ENCODE measurements at places on chromosomes 11 and 22.

GRCh38 chr11:108906826-108907225 is 242.0 kb downstream of the DDX10 start:
- DNase-seq = no peak

DNA sequence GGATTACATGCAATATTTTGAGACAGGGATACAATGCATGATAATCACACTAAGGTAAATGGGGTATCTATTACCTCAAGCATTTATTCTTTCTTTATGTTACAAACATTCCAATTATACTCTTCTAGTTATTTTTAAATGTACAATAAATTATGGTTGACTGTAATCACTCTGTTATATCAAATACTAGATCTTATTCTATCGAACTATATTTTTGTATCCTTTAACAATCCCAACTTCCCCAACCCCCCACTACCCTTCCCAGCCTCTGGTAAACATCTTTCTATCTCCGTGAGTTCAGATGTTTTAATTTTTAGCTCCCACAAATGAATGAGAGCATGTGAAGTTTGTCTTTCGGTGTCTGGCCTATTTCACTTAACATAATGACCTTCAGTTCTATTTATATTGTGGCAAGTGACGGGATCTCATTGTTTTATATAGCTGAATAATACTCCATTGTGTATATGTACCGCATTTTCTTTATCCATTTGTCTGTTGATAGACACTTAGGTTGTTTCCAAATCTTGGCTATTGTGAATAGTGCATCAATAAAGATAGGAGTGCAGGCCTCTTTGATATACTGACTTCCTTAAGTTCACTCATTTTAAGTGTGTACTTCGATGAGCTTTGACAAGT is 40.5 kb downstream of the ARHGEF12 start:
- no peak for DNase-seq

DNA sequence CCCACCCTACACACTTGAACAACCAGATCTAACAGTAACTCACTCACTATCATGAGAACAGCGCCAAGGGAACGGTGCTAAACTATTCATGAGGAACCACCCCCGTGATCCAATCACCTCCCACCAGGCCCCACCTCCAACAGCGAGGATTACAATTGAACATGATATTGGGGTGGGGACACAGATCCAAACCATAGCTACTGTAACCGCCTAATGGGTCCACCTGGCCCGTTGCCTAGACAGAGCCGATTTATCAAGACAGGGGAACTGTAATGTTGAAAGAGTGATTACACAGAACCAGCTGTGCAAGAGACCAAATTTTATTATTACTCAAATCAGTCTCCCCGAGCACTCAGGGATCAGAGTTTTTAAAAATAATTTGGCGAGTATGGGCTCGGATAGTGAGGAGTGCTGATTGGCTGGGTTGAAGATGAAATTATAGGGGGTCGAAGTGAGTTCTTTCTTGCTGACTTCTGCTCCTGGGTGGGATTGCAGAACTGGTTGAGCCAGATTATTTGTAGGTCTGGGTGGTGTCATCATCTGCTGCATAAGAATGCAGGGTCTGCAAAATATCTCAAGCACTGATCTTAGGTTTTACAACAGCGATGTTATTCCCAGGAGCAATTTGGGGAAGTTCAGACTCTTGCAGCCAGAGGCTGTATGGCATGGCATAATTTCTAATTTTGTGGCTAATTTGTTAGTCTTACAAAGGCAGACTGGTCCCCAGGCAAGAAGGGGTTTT is 17.9 kb upstream of the ZC3H12C start:
- no peak for DNase-seq

DNA sequence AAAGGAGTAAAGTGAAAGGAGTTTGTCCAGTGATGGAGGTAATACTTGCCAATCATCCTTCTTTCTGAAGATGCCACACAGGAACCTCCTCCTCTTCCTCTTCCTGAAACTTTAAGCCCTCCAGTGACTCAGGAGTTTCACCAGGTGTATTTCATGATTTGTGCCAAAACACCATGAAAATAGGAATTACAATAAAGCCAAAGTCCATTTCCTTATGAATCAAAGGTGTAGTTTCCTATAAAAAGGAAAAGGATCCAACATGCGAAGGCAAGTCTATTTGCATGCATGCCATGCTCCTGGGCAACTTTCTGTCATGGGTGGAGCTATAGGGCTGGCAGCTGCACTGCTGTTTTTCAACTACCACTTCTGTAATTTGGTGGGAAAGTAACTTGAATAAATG is 9.8 kb upstream of the POU2AF1 start:
- no peak for DNase-seq

- DNase-seq = no peak
Measured at GRCh38 chr11:48088682-48089050, 108.3 kb downstream of the PTPRJ start.

DNA sequence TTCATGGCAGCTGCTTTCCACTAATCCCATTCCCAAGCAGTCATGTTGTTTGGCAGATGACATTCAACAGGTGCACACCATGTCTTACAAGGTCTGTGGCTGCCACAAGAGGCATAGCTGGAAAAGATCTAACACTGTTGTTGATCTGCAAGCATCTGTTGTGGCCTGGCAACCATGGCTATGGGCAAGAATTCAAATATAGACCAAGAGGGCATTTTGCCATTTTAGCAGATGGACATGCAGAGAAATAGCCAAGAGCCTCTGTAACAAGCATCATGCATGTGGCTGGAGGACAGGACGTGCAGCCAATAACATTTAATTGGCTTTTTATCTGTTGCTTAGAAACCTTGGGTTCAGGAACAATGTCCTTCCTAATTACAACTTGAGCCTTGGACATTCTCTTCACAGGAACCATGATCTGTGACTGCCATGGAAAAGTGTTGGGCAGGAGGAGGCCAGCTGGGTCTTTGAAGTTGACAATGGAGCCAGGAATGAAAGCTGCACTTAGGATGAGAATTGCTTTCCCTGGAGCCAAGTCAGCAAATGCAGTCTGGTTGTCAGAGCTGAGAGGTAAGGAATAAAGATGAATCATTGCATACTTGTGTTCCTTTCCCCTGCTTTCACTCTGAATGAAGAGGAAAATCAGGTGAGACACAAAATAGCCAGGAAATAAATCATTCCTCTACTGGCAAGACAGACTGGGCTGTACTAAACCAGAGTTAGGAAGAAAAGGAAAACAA is 113.6 kb upstream of the ANO5 start:
- no peak for DNase-seq

DNA sequence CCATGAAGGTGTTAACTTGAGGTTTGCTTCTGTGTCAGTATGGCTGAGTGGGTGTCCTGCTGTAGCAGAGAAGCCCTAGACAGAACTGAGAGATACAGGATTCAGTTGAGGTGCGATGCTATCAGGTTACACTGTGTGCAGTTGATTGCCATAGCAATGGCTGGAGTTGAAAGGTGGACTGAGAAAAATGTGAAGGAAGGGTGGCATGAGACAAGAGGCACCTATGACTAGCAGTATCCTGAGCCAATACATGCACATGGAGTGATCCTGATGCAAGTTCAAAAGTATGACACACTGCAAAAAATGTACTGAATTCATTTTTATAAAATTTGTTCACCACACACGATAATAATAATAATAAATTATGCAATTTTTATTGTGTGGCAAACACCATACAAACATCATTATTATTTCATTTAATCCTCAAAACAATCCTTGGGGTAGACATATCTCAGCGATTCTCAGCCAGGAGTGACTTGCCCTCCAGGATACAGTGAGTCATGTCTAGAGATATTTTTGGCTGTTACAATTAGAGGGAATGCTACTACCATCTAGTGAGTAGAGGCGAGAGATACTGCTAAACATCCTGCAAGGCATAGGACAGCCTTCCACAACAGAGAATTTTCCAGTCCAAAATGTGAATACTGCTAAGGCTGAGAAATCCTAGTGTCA is 3.9 kb upstream of the PIWIL4 start:
- no peak for DNase-seq

- DNase-seq = no peak
Measured at GRCh38 chr22:29917052-29917902, 34.3 kb downstream of the MTMR3 start.

DNA sequence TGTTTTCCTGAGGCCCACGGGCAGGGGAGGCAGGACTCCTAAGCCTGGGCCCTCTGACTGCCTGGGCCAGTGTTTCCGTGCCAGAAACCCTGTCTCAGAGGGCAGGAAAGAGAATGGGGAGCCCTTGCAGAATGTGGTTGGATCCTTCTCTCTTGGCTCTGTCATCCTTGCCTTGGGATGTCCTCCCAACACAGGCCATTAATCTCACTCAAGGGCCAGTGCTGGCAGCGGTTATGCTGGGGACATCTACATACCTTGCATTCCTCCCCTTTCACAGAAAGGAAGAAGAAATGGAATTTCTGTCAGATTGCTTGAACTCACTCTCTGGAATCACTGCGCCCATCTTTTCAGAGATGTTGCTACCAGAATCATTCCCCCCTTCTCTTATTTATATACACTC is 296.9 kb downstream of the KIRREL3 start:
- DNase-seq = no peak

GRCh38 chr11:10295064-10295901 is 1.3 kb upstream of the SBF2 start:
- no peak for DNase-seq

DNA sequence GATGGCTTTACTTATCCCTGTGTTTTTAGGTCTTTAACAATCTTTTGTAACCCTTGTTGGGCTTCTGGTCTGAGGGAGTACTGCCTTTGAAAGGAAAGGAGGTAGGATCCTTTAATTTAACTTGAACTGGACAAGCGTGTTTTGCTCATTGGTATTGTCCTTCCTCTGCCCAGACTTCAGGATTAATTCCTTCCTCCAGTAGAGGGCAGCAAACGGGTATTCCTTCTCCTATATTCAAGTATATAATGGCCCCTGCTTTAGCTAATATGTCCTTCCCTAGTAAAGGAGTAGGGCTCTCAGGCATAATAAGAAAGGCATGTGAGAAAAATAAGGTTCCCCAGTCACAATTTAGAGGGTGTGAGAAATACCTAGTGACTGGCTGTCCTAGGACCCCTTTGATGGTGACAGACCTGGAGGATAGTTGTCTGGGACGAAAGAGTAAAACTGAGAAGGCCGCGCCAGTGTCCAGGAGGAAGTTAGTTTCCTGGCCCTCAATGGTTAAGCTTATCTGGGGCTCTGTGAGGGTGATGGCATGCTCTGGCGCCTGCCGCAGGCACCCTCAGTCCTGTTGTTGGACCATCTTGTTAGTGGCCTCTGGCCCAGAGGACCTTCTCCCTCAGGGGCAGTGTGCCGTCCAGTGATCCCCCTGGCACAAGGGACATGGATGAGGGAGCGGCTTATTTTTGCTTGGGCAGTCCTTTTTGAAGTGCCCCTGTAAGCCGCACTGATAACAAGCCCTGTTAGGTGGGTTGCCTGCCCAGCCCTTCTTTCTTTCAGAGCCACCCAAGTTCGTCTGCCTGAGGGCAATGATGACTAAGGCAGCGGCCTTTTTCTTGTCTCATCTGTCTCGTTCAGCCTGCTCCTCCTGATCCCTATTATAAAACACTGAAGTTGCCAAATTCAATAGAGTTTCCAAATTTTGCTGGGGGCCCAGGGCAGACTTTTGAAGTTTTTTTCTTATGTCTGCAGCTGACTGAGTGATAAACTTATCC is 51.8 kb downstream of the C11orf71 start:
- DNase-seq = no peak

DNA sequence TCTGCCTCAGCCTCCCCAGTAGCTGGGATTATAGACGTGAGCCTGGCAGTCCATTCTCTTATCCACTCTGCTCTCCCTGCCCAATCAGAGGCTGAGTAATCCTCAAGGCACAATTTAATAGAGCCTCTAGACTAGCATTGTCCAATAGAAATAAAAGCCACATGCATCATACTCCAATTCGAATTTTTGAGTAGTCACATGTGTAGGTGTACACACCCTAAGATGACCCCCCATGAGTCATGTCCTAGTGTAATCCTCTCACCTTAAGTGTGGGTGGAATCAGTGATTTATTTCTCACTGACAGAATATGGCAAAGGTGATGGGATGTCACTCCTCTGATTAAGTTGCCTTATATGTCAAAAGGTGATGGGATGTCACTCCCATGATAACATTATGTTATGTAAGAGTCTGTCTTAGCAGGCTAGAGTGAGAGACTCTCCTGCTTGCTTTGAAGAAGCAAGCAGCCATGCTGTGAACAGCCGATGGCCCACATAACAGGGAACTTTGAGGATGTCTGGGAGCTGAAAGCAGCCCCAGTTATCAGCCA is 61.3 kb downstream of the MN1 start:
- no peak for DNase-seq

- DNase-seq = no peak
Measured at GRCh38 chr11:17645190-17645970, 74.0 kb upstream of the MYOD1 start.

DNA sequence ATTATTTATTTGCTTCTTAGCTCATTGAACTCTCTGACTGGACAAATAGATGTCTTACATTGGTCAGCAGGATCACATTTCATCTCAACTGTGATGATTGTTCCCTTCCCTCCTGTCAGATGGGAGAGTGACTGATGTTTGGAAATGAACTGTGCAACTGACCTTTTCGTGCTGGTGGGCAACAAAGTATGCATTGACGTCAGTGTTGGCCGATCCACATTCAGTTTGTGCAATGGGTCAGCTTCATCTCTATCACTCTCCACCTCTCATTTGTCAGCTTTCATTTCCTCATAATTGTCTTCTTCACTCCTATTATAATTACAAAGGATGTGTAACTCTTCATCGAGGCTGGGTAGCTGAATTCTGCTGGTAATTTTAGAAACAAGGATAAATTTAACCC is 71.3 kb downstream of the PPP2R1B start:
- no peak for DNase-seq

DNA sequence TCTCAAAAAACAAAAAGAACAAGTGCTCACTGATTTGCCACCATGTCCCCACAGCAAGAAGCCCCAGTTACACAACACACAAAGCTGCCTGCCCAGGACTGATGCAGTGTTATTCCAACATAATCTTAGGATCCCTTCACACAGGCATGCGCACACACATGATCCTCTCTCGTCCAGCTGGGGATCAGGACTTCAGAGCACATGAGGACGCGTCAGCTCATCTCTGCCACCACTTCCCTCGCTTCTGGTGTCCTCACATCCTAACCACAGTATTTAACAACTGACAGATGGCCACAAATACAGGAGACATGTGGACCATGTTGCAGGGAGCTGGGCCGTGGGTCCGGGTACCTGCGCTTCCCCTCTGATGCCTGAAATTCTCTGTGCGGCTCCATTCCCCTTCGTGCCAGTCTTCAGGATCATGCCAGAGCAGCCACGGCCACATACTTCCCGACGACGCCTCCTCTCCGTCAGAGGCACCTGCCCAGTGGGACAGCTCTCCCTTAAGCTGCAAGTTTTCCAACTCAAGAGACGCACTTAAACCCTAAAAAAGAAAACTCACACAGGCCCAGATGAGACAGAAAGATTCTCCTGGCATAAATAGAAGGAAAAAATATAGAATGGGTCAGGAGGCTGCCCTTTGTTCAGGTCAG is 68.3 kb downstream of the PACSIN2 start:
- no peak for DNase-seq

DNA sequence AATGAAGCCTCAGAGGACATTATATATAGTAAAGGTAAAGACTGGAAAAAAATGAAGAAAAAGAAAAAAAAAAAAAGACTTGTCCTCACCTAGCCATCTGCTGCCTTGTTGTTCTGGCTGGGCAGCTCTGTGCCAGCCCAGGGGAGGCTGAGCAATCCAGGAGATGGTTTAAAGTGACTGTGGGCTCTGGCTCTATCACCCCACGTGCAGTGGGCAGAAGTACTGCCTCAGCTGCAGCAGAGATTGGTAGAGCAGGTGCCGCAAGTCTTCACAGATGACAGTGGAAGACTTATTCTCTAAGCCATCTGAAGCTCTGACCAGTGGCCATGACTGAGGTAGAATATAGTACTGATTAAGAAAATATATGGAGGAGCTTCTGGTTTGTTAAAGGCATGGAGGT is 62.2 kb downstream of the SGSM3 start:
- DNase-seq = no peak
